ENCODE measurements at places on chromosomes 5 and 9.

DNA sequence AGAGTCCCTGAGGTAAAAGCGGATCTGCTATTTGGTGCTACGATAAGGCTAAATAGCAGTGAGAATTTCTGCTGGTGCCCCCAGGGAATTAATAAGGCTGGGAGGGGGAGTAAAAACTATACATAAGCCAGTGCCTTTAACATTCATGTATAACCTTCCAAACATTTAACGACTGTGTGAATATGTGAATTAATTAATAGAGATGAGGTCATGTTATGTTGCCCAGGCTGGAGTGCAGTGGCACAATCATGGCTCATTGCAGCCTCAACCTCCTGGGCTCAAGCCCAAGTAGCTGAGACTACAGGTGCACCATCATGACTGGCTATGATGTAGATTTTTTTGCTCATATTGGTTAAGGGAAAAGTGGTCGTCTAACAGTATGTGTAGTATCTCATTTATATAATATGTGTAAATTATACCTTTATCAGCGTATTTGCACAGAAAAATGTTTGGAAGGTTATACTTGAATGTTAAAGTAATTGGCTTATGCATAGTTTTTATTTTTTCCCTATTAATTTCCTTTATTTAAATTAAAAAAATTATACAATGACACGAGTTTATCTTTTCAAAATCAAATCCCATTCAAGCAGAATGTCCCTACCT is 64.6 kb downstream of the EHMT1 start:
- no peak for ATAC-seq

- no peak for ATAC-seq
Measured at GRCh38 chr5:82417776-82418607, 139.8 kb upstream of the RPS23 start.

DNA sequence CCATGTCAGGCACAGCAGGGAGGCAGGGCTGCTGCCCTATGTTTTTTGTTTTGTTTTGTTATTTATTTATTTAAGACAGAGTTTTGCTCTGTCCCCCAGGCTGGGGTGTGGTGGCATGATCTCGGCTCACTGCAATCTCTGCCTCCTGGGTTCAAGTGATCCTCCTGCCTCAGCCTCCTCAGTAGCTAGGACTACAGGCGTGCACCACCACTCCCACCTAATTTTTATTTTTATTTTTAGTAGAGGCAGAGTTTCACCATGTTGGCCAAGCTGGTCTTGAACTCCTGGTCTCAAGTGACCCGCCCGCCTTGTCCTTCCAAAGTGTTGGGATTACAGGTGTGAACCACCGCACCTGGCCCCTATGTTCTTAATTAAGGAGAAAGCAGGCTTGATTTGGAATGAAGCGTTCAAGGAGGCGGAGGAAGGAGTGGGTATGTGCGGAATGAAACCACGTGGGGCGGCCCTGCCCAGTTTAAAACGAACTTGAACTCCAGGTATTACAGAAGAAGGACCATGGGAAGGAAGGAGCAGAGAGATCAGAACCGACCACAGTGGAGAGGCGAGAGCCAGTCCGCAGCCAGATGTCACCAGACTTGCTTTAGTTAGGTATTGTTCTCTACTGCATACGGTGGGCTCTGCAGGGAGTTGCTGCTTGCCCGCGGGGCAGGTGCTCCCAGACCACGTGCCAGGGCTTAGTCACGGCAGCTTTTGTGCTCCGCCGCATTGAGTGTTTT is 34.9 kb upstream of the EPB41L4B start:
- no peak for ATAC-seq

DNA sequence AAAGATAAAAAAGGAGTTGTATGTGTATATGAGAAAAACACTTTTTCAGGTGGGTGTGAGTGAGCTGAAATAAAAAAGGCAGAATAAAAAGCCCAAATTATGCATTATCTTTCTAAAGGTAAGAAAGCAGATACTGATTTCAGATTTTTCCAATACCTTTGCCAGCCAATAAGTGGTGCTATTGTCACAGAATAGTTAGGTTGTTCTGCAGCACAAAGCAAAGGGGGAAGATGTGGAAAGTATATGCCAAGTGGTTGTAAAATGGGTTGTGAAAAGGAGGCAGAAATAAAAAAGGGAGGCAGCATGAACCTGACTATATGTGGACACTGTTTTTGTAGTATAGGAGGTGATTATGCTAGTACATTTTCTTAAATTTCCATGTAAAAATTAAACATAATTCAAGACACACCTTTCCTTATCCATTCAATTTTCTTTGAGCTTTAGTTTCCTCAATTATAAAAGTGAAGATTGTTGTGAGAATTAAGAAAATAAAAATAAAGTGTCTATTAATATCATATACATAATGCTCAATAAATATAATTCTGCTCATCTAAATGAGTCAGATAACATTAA is 106.7 kb downstream of the SMIM15 start:
- ATAC-seq: no peak

- ATAC-seq: no peak
Measured at GRCh38 chr9:19969721-19970120, 180.9 kb upstream of the SLC24A2 start.

- no peak for ATAC-seq
Measured at GRCh38 chr5:166938071-166938470, 1353.4 kb upstream of the WWC1 start.

DNA sequence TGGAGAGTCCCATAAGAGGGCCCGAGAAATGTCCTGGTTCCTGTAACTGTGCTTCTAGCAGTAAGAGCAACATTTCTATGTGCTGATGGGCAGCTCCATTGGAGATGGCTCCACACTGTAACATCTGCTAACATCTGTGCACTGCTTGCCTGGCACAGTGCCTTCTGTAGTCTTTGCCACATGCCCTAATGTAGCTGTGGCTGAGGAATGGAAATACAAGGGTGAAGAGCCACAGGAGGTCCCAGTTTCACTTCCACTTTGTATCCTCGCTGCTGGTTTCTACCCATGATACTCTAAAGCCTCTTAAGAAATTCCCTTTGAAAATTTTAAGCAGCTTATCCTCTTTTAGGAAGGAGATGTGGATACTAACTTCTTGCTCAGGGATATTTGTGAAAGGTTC is 97.4 kb downstream of the HOMER1 start:
- ATAC-seq: no peak

GRCh38 chr5:159548517-159548916 is 218.2 kb upstream of the IL12B start:
- ATAC-seq: no peak

GRCh38 chr5:107617052-107617451 is 53.7 kb downstream of the EFNA5 start:
- no peak for ATAC-seq

- ATAC-seq: no peak
Measured at GRCh38 chr9:88783711-88784083, 207.6 kb upstream of the S1PR3 start.

DNA sequence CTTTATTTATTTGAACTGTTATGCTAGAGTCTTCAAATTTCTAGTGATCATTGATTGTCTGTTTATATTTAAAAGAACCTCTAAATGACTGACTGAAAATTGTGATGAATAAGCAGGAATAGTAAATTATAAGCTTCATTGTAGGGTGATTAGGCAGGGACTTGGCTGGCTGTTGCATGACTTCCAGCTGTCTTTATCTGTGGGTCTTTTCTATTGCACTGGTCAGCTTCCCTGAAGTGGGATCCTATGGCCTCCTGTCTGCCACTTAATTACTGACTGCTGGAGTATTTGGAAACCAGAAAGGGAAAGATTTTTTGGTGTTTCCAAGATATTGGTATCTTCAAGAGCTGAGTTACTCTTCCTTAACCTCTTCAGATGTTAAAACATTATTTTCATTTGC is 123.0 kb upstream of the CCNH start:
- ATAC-seq: no peak

GRCh38 chr5:80128141-80128540 is 93.0 kb downstream of the THBS4 start:
- ATAC-seq: no peak

DNA sequence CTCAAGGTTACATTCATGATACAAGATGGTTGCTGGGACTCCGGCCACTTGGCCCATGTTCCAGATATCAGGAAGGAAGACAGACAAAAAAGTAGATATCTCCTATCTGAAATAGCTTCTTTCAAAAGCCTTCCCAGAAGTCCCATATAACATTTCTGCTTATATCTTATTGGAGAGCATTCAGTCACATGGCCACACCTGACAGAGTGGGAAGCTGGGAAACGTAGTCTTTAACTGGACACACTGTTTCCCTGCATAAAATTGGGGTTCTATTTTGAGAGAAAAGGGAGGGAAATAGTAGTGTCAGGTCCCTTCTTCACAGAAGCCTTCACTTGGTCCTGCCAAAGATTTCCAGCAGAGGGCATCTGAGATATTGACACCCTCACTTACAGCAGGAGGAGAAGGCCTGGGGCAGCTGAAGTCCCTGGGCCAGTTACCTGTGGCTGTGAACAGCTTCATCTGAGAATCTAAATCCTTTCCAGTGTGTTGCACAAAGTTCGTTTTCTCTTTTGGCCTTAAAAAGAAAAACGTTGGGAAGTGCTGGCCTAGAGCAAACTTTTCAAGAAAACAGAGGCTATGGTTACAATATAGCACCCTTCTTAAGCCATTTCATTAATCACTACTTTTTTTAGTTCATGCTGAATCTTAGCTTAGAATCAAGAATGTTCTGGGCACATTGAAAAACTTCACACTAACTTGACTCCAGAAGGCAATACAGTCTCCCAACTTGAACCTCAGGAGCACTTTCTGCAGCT is 33.5 kb downstream of the SPEF2 start:
- peak; percentile 97 for ATAC-seq
